Germinal center (tissue), 1 donor: ENCODE measurements at places on chromosomes 7 and 10.

DNA sequence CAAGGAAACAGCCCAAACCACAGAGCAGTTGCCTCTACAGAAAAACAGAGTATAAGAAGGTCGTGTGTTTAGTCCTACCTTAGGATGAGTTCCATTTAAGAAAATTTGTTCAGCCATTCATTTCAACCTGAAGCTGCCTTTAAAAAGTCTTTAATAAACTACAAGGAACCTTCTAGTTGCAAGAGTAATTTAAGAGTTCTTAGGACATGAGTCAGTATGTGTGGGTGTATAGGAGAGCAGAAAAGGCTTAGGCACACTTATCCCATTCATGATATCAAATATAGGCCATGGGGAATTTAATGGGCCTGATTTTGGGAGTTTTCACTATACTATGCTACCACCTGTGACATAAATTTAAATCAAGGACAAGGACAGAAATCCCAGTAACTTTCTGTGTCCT is 496.8 kb downstream of the TFEC start:
- DNase-seq: no peak

DNA sequence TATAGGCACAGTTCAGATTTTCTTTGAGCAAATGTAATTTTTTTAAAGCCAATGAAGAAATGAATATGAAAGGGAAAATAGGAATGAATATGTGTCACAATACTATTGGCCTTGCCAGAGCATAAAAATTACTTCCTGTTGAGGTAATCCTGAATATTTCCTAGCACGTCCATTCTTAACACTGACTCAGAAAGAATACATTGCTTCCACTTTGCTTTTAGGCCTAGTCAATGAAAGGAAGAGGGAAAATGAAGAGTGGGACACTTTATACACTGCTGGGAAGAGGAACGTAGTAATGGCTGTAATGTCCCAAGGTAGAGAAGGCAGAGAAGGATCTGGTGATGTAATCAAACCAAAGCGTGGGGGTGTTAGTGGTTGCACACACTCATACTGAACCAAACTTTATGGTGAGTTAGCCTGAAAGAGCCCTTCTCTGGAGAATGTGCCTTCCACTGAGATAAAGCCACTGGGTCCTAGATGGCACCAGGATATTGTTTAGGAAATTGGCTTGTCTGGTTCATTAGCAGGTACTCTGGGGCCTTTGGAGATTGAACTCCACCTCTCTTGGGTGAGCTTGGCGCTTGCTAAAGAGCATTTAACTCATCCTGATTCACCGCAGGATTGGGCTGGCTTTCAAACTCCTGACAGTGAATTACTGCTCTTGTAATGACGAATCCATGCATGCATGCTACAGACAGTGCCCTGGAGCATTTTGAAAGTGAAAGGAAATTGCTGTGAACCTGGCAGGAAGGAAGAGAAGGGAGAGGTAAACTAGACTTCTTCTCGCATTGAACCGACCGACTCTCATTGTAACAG is 254.9 kb downstream of the KIAA1217 start:
- no peak for DNase-seq

DNA sequence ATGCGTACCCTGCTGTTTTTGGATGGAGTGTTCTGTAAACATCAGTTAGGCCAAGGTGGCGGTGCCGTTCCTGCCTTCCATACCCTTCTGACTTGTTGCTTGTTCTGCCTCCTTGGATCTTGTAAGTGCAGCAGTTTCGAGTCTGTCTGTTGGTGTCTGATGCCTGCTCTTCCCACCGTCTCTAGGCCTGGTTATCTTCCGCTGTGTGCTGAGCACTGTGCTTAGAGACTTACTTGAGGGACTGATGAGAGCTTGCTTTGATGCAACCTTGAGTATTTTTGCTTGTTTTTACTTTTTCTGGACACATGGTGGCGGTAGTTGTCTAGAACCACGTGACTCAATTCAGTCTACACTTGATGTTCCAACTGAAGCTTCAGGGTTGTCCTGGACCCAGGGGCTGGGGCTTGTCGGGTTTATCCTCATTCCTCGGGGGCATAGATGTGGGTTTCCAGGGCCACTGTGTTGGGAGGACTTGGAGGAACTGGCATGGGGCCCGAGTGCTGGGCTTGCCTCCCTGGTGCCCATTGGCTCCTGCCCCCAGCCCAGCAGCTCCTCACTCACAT is 14.4 kb upstream of the SPRN start:
- peak; percentile 58 for DNase-seq

DNA sequence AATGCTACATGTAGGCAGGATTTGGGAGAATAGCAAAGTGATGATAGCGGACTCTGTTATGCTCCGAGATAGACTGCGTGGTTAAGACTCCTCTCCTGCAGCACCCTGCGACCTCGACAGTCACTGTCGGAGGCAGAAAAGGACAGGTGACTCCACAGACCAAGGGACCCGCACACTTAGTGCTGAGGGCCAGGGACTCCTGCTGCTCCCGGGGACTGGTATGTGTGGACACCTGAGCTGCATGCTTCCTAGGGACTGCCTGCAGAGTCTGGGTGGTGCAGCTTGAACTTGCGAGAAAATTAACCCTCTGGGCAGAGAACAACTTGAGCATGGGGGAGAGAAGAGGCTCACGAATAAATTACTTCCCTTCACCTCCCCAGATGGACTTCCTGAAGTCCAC is 407.1 kb upstream of the PFKP start:
- DNase-seq: no peak

DNA sequence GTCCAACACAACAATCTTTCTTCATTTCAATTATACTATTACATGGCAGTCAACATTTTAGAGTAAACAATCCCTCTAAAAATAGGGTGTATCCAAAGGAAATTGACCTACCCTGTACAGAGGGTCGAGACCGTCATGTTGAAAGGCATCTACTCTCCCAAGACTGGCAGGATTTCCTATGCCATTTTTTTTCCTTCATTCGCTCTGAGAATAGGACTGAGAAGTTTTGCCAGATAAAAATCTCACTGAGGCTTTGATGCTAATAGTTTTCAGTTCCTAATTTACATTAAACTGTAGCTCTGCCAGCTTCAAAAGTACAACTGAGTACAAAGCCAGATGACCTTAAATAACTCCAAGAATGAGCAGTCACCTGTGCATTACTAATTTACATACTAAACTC is 84.5 kb upstream of the SEMA3C start:
- no peak for DNase-seq

GRCh38 chr10:71476228-71477011 is 79.7 kb downstream of the CDH23 start:
- no peak for DNase-seq

- DNase-seq: peak; percentile 7
These were observed 3.8 kb upstream of the DDX50 start for GRCh38 chr10:68897336-68897741.

DNA sequence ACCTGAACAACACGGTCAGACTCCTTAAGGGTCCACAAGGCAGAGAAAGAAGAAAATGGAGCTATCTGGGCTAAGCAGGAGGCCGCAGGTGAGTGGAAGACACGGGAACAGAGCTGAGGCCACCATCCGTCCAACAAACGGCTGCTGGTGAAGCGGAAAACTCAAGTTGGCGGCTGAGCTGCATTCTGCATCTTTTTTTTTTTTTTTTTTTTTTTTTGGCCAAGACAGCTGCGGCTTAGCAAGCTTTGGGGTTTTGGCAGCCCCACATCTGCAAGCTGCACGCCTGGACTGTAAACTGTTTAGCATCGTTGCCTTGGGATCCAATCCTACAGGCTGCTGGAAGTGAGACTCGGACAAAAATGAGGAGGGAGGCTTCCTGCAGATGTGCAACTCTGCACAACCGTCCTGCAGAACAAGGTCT is 37.4 kb downstream of the RGS10 start:
- DNase-seq: no peak
